Mucosa of gallbladder (tissue), 1 donor: ENCODE measurements at places on chromosomes 6 and 20.

- no peak for DNase-seq
Observed at GRCh38 chr20:56657879-56658278, 28.8 kb downstream of the TFAP2C start.

GRCh38 chr6:25147223-25147622 lies 132.0 kb upstream of the CARMIL1 start:
- DNase-seq = no peak

GRCh38 chr20:58044931-58045555 lies 183.4 kb downstream of the ANKRD60 start:
- DNase-seq = no peak

DNA sequence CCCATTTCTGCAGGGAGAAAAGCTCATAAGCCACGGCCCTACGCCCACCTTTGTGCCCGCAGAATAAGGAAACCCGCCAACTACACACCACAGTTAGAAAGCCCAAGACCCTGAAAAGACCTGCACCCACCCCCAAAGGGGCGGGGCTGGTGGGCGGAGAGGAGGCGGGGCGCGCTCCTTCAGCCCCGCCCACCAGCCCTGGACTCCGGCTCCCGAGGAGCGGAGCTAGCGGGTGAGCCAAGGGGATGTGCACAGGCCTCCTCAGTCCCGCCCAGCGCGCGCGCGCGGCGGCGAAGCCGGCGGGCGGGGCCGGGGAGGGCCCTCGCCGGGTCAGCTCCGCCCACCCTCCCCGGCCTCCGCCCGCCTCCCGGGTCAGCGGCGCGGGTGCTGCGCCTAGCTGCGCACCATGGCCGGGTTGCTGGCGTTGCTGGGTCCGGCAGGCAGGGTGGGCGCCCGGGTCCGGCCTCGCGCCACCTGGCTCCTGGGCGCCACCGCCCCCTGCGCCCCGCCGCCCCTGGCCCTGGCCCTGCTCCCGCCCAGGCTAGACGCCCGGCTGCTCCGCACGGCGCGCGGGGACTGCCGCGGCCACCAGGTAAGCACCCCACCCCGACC lies at the start of gene FAM210B:
TSS of gene FAM210B (plus strand) at position 375 of the 612 bp plus-strand sequence. CDS start at position 407, 32 bp downstream.
- peak; percentile 86 for DNase-seq

GRCh38 chr6:113347436-113347835 lies 509.7 kb upstream of the MARCKS start:
- no peak for DNase-seq

DNA sequence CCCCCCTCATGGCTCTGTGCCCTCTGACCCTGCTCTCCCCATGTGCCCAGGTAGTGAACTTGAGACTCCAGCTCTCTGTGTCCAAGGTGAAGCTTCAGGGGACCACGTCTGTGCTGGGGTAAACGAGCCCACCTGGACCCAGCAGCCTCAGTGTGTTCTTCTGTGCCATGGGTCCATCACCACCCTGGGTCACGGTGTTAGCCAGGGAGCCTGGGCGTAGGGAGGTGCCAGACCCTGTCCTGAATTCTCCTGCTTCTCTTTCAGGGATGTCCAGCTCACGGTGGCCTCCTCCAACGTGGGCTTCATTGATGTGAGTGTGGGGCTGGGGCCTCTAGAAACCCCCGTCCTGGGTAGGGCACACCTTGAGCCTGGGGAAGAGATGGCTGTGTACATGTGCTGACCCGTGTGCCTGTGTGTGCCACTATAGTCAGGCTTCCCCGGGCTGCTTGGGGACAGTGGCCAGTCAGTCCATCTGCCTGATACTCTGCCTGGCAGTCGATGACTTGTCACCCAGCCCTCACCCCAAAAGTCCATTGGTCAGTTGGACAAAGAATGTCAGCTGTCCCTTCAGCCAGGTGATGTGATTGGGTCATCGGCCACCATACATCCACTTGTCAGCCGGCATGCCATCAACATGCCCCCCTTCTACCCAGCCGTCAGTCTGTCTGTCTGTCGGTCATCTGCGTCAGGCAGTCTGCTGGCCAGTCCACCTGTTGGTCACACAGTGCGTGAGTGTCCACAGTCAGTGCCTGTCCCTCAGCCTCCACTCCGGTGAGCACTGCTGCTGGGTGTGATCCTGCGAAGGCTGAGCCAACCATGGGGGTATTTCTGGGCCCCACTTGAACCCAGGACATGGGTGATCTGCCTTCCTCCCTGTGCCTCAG lies 10.9 kb upstream of the BPIFB6 start:
- DNase-seq = no peak

- DNase-seq = peak; percentile 22
Observed at GRCh38 chr20:51525241-51526105, 17.0 kb downstream of the NFATC2 start.

- no peak for DNase-seq
Observed at GRCh38 chr6:41872147-41872546, 23.0 kb downstream of the USP49 start.

DNA sequence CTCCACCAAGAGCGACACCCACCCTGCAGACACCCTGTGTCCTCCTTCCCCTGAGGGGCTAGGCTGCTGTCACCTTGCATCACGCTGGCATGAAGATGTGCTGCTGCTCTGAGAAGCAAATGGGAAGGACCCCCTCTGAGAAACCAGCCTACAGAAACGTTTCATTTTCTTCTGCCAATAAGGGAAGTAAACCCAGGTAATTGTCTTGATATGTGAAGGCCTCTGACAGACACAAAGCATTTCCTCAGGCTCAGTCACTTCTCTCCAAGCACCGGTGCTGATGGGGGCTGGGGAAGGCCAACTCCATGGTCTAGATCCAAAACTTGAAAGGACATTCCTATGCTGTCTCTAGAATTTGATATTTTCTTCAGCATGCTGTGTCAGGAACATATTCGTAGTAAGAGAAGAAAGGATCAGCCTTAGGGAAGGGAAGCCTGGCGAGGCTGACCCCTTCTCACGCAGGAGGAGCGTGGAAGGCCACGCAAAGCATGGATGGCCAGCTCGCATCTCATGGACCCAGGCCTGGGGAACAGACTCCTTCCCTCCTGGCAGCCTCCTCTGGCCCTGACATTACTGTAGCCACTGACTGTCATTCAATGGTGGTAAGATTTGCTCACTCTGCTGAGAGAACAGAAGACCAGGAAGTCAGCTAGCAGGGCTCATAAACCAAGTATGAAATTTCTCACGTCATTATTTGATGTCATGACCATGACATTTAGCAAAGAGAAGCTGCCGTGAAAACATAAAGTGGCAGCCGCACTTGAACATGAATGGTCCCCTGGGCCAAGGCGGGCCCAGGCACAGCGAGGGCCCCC lies 20.4 kb downstream of the ACSS1 start:
- DNase-seq = no peak

DNA sequence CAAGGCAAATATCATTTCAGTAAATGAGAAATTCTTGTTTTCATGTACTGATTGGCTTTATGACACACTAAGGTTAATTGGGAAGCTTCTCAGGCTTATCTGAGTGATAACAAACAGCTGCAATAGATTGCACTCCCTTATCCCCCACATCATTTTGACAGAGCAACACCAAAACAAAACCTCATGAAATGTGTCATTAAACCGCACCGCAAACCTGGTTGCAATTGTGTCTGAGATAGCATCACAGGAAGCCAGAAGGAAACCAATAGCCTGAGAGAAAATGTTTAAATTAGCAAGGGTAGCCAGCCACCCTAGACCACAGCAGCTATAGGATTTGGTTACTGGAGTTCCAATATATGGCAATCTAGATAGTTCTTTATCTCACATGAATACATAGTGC lies 31.6 kb upstream of the LAMA4 start:
- no peak for DNase-seq

GRCh38 chr20:5070570-5070969 lies 49.2 kb downstream of the PCNA start:
- DNase-seq = no peak

DNA sequence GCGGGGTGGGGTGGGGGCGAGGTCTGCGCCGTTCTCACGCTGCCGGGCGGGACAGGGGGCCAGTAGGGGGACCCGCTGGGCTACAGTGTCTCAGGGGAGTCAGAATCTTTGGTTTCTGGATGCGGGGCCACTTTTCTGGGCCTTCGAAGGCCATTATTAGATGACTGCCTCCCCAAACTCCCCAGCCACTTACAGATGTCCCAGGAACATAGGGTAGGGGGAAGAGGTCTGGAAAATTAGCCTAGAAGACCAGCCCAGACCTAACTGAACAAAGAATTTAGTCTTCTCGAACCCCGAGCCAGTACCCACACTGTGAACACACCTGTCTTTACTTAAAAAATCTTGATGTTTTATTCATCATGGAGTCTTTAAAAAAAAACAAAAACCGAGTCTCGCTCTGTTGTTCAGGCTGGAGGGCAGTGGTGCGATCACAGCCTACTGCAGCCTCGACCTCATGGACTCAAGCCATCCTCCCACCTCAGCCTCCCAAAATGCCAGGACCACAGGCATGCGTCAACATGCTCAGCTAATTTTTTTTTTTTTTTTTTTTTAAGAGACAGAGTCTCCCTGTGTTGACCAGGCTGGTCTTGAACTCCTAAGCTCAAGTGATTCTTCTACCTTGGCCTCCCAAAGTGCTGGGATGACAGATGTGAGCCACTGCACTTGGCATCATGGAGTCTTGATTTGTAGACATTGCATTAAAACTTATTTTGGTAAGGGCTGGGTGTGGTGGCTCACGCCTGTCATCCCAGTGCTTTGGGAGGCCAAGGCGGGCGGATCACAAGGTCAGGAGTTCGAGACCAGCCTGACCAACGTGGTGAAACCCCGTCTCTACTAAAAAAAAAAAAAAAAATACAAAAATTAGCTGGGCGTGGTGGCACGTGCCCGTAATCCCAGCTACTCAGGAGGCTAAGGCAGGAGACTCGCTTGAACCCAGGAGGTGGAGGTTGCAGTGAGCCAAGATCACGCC lies 3.3 kb upstream of the SLC29A1 start:
- no peak for DNase-seq

DNA sequence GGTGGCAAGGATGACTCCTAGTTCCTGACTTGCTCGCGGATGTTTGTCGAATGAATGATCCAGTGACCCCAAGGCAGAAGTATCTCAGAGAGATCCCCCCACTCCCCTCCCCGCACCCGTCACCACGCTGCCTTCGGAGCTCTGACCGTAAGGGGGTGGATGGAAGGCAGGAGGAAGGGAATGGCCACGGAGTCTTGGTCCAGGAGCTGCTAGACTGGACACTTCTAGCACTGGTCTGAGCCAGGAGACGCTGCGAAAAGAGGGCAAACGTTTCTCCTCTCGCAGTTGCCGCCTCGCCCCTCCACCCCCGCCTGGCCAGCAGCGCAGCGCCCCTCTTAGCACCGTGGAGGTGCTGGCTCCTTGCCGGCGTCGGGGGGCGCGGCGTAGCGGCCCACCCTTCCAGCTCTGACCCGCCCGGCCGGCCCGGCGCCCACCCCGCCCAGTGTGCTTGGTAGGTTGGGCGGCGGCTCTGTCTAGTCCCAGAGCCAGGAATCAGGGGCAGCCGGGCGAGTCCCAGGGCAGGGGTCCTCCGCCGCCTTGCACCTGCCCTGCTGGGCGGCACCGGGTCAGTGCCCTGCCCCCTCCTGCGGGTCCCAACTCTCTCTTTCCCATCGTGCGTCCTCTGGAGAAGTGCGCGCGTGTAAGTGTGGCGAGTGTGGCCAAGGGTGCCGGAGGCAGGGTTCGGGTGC lies 2.4 kb upstream of the DBNDD2 start:
- DNase-seq = no peak

- DNase-seq = peak; percentile 75
Observed at GRCh38 chr6:106882601-106883518, 91.7 kb downstream of the CD24 start.

- DNase-seq = no peak
Observed at GRCh38 chr6:42128460-42129359, 13.7 kb downstream of the C6orf132 start.

DNA sequence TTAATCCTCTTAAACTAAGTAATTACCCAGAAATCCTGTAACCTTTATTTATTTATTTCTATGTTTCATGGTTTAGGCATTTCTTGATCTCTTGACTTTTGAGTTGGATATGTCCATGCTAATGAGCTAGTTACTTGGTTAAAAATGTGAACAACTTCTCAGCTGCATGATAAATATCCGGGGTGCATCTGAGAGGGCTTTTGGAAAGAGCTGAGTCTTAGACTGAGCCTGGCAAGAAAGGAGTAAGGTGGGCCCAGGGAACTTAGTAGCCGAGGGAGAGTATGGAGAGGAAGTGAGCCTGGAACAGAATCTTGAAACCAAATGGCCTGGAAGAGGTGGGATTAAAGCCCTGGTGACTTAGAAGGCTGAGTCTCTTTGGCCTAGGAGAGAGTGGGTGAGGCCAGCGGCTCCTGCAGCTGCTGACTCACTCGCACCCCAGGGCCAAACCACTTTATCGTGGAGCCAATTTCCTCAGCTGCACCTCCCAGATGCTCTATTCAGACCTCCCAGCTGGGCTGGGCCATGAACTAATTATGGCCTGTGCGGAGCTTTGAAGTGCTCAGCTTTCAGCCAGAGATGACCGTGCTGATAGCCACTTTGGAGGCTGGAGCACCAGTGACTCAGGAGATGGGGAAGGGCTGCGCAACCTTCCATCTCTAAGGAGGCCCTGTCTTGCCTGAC lies 19.1 kb downstream of the TGM3 start:
- no peak for DNase-seq

GRCh38 chr6:147479857-147480256 lies 28.6 kb upstream of the SAMD5 start:
- no peak for DNase-seq

- peak; percentile 49 for DNase-seq
Observed at GRCh38 chr6:39430871-39431523, 108.5 kb upstream of the KCNK16 start.

DNA sequence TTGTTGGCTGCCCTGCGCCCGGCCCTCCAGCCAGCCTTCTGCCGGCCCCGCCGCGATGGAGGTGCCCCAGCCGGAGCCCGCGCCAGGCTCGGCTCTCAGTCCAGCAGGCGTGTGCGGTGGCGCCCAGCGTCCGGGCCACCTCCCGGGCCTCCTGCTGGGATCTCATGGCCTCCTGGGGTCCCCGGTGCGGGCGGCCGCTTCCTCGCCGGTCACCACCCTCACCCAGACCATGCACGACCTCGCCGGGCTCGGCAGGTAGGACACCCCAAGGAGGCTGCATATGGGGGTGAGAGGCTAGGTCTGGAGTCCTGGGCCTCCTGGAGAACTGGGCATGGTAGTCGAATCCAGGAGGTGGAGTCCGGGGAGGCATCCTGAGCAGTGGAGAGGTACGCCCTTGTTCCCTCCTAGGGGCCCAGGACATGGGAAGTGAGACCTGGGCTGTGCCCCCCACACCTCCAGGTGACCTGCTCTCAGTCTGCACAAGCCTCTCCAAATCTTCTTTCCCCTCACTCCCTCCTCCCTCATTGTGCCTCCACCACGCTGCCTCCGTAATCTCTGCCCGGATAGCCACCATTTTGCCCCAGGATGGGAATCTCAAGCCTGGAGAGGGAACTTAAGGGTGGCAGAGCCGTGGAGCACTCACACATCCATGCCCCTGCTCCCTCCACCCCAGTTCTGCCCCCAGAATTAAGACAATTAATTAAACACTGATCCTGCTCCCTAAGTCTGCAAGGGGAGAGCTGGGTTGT lies 541 bp downstream of the CDC25B start:
- no peak for DNase-seq

- DNase-seq = peak; percentile 34
Observed at GRCh38 chr6:26550250-26550993, 12.3 kb downstream of the HMGN4 start.

GRCh38 chr6:80226151-80226550 lies 119.7 kb downstream of the BCKDHB start:
- no peak for DNase-seq
